Hypothalamus (tissue), 51 donors: ENCODE measurements at places on chromosomes 12 and 14.

DNA sequence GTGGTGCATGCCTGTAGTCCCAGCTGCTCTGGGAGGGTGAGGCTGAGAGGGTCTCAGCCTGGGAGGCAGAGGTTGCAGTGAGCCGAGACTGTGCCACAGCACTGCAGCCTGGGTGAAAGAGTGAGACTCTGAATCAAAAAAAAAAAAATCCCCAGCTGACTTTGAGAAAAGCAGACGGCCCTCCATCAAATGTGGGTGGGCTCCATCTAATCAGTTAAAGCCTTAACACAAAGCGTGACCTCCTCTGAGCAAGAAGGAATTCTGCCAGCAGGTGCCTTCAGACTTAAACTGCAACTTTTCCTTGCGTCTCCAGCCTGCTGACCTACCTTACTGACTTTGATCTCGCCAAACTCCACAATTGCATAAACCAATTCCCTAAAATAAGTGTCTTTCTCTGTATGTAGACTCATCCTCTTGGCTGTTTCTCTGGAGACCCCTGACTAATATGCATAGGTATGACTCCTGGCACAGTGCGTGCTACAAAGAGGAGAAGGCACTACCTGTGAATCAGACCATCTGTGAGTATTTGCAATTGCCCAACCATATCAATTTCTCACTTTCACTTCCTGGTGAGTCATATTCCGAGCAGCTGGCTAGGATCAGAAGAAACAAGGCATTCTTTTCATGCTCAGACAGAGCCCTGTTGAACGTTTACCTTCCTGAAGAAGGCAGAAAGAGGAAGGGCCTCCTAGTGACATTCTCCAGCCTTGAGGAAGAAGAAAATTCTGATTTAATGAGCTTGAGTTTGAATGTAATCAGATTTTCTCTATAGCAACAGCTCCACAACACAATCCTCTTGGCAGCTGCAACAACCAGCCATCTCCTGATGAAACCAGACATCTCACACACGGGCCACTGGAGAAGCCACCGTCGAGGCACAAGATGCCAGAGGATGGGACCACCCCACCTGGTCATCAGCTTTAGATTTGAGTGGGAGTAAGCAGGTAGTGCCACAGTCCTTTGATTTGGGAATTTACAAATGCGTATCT, 54.3 kb downstream of the CLMN start:
- no peak for DNase-seq

- no peak for DNase-seq
Observed at GRCh38 chr12:129127211-129127610, 273.9 kb downstream of the GLT1D1 start.

- DNase-seq: no peak
Observed at GRCh38 chr12:116808113-116809105, 70.3 kb downstream of the RNFT2 start.

DNA sequence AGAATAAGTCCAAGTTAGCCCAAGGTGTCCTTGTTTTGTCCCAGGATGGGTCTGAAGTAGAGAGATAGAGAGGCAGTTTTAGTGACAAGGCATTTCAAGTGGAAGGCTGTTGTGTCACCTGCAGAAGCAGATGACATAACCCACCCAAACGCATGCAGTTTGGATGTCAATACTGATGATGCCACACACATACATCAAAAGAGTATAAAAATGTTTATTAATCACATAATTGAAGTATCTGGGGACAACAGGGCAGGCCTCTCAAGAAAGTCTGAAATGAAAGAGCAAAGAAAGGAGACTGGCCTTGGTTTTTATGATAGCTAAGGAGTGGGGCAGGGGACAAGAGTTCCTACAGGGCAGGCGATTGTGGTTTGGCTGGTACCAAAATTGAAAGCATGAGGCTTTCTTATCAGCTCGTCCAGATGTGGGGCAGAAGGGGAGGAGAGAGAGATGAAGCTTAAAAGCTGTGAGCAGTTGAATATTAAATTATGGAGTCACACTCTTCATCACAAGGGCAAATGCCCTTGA, 78.4 kb upstream of the TSPAN8 start:
- DNase-seq: no peak

DNA sequence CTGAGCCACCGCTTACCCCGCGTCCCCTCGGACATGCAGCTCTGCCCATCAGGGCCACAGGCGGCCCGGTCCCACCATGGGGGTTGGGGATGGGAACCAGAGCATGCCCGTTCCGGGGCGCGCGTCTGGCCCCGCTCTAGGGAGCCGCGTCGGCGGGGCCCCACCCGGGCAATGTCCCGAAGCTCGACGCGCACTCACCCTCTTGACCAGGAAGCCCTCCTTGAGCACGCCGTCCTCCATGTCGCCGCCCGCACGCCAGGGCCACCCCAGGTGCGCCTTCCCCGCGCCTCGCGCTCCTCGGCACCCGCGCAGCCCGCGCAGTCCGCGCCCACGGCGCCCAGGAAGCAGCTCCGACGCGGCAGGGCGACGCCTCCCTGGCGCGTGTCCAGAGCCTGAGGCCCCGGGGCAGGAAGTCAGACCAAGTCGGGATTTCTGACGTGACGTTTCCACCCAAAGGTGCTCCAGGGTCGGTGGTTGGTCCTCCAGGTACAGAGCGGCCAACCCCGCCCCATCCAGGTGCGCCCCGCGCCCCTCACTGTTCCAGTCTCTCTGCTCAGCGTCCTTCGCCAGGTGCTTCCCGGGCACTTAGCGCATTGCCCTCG, at the start of gene PLEK2:
Gene PLEK2, minus strand, starts transcription at position 346 of the 602 bp plus-strand sequence. Its CDS starts 106 bp downstream, at position 240.
- no peak for DNase-seq

DNA sequence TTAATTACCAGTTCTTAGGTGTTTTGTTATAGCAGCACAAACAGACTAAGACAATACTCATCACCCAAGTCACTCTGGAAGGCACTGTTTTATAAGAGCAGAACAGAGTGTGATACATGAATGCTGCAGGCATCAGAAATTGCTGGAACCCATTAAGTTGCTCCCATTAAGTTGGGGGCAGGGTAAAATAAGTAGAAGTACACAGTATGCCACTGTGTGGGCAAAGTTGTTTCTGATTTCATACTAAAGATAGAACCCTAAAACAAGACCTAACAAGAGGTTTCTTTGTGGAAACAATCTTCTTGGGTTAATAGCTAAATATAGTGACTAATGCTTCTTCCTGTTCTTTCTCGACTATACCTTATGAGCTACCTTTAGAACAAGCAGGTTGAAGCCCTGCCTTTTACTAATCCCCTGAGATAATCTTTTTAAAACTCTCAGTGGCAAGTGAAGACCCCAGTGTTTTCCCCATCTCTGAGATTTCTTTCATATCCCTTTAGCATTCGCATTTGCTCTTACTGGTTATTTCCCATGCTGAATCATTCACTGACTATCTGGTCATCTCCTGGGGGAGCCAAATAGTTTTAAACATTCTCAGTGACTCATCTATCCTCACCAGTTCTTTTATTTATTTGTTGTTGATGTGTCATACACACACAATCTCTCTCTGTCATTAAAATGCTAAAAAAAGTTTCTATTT, 52.3 kb downstream of the SOCS2 start:
- no peak for DNase-seq

DNA sequence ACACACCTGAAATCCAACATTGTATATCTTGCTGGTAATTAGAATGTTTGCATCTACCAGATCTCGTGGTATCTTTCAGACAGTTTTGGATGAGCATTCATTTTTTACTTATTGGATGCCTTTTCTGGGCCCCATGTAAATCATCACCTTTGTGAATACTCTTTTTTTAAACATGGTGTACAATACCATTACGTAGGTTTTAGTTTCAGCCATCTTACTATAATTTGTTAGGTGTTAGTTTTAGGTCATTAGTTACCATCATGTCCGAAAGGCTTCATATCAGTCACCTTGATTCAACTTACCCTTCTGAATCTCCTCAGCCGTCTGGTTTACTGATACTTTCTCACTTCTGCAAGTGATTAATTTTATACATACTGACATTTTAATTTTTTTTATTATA, 5.3 kb downstream of the EIF2S1 start:
- no peak for DNase-seq

GRCh38 chr14:46139649-46140048, 511.9 kb downstream of the RPL10L start:
- no peak for DNase-seq

GRCh38 chr14:50040401-50040775, 76.0 kb downstream of the VCPKMT start:
- no peak for DNase-seq

DNA sequence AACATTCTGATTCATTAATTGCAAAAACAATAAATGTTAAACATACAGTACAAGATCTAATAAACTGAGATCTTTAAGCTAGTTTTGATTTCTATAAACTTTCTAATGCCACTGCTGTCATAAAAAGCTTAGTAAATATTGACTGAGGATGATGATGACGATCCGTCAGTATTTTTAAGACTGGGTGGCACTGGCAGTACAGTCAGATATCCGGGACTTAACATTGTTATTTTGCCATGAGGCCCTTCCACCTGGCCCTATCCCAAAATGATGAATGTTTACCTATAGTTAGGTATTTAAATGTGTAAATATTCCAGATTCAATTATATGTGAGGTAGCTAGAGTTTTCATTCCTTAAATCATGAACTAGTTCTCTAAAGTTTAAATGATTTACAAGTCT, 158.5 kb downstream of the FOXA1 start:
- no peak for DNase-seq

- DNase-seq: no peak
Observed at GRCh38 chr14:66508846-66509621, 1.1 kb downstream of the GPHN start.

GRCh38 chr12:111440631-111441030, 34.9 kb downstream of the SH2B3 start:
- DNase-seq: no peak

- no peak for DNase-seq
Observed at GRCh38 chr14:84068288-84068687, 1461.7 kb upstream of the FLRT2 start.

DNA sequence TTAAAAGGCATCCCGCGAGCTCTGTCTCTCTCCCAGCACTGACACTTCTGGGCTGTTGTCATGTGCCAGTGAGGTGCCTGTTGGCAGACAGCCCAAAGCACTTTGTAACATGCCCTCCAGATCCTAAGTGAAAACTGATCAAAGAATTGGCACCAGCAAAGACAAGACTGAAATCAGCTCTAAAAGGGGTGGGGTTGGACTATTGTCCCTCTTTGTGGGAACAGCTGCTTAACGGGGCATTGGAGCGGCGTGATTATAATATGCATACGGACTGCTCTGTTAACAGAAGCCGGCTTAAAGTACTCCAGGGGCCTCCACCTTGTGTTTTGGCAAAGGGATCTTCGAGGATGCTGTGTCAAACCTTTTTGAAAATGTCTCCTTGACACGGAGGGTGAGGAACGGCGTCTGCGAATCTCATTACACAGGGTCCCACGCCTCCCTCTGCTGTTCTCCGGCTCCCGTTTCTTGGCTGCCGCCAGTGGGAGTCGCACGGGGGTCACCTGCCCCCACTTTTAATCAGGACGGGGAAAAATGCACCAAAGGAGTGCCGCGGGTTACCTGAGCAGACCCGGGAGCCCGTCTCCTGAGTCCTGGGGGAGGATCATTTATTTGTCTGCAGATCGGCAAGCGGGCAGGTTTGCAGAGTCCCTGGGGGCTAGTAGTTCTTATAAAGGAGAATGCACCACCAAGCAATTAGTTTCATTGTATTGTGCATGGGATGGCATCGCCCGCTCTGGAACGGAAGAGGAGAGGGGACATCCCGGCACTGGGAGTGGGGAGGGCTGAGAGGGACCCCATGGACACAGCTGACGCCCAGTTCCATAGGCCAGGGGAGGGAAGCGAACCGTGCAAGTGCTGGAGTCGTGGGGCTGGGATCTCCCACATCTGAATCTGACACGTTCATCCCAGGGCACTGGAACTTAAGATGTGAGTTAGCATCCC, 44.3 kb downstream of the SPRING1 start:
- DNase-seq: no peak

DNA sequence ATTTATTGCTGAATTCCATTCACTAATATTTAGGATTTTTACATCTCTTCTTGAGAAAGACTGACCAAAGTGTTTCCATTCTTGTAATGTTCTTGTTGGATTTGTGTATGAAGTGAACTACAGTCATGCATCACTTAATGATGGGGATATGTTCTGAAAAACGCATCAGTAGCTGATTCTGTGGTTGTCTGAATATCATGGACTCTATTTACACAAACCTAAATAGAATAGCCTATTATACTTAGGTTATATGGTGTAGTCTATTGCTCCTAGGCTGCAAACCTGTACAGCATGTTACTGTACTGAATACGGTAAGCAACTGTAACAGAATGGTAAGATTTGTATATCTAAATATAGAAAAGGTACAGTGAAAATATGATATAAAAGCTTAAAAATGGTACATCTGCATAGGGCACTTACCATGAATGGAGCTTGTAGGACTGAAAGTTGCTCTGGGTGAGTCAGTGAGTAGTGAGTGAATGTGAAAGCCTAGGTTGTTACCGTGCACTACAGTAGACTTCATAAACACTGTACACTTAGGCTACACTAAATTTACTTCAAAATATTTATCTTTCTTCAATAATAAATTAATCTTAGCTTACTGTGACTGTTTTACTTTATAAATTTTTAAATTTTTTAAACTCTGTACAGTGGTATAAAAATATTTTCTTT, 27.6 kb upstream of the P2RX4 start:
- DNase-seq: no peak

- no peak for DNase-seq
Observed at GRCh38 chr12:52187640-52188039, 4.2 kb downstream of the KRT80 start.

GRCh38 chr14:103428723-103429556, 43.7 kb downstream of the MARK3 start:
- no peak for DNase-seq

GRCh38 chr12:78226763-78227162, 396.1 kb downstream of the NAV3 start:
- no peak for DNase-seq

DNA sequence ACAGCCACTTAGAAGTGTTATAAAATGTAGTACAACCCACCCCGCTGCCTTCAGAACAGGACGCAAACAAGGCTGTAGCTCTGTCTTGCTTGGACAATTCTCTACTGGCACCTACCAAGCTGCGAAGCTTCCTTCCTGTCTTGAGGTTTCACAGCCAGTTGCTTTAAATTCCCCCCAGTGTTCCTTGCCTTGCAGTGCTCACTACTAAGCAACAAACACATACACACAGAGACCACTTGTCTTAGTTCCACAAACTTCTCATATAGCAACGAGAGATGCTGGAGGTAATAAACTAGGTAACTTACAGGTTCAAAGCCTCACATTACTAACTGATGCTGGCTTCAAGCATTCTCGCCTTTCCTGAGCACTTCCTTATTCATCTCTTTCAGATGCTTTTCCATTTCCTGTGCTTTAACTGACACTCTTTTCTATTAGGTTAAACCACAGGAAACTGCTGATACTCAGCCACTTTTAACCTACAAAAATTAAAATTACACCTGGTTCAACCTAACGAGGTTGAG, 91.5 kb upstream of the PTGDR start:
- no peak for DNase-seq
